ENCODE measurements at places on chromosomes 5 and 9.

- DNase-seq: no peak
Observed at GRCh38 chr5:2366816-2367215, 384.7 kb downstream of the IRX2 start.

DNA sequence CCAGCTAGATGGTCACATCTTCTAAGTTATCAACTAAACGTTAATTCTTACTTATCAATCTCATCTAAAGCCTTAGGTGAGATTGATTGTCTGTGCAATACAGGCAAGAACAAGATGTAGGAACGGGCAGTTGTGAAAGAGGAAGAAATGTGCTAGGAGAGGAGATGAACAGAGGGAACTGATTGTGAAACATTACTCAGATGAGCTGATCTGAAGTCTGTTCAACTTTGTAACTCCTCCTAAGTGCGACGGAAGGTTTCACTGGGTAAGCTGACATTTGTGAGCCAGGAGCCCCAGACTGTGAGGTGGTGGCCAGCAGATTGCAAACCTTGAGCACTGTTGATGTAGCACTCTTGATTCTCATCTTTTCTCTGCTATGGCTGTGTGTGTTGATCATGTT is 204.1 kb downstream of the CD180 start:
- DNase-seq: no peak

DNA sequence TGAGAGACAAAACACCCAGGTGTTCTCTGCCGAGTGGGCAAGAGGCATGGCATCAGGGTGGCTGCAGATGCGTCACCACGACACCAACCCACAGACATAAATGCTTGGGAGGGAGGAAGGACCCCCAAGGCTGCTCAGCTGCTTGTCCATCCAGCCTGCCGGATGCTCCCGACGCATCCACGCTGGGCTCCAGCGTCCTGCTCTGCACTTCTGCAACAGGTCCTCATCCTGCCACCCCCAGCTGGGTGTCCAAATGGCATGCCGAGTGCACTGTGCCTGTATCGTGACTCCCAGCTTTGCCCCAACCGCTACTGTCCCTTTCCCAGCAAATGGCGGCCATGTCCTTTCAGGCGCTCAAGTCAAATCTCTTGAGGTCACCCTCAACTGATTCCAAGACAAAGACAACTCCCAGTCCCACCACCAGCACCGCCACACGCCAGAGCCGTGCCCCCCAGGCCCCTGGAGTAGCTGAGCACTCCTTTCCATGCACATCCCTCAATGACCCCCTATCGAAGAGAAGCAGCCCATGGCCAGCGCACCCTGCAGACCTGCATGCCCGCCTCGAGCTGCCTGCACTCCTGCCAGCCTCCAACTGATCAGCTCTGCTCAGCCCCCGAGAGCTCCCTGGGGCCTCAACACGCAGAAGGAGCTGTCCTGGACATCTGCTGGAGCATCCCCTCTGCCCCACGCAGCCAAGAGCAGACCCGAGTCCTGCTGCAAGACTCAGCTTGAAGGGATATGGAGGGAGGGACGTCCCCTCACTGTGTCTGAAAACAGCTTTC is 116.7 kb downstream of the ROR2 start:
- no peak for DNase-seq

DNA sequence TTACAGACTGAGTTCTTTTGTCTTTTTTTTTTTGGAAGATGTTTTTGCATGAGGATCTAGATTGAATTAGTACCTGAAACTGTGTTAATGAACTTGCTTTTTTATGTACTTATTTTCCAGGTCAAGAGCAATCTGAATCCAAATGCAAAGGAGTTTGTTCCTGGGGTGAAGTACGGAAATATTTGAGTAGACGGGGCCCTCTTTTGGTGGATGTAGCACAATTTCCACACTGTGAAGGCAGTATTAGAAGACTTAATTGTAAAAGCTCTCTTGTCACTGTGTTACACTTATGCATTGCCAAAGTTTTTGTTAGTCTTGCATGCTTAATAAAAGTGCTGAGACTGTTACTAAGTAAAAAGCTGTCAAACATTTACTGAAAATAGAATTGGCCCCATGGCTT is 14.5 kb downstream of the SLC23A1 start:
- DNase-seq: no peak

DNA sequence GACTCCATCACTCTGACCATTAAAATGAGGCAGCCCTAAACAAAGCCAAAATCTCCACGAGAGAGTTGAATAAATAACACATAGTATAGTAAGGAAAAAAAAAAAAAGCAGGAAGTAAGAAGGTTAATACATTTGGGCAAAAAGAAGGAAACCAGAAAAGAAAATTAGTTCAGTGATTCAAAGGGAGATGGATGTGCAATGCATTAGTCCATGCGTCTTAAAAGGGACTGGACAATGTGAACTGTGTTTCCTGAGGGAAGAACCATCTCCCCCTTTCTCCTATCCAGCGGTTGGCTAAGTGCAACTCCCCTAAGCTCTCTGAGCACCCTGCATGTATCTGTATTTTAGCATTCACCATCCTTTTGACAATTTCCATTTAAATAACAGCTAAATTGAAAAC is 1.4 kb downstream of the ANKRA2 start:
- no peak for DNase-seq

DNA sequence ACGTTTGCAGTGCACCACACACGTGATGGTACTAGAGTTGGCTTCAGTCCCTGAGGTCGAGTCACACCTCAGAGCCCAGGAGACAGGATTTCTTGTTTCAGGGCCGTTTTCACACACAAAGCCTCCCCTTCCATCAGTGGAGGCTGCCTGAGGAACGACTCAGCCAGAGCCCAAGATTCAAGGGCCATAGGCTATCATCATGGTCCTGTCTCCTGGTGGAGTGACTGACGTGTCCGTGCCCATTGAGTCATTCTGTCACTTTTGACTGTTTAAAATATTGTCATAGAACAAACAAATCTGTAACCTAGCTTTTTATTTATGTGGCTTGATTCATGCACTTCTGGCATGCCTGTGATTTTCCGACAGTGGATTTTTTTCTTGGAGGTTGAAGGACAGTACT is 28.3 kb downstream of the CAMK2A start:
- DNase-seq: no peak

- DNase-seq: no peak
Observed at GRCh38 chr5:79962575-79963222, 28.4 kb downstream of the MTX3 start.

- DNase-seq: no peak
Observed at GRCh38 chr5:169200125-169200778, 100.7 kb downstream of the SLIT3 start.

GRCh38 chr5:68303754-68304420 is 88.3 kb downstream of the PIK3R1 start:
- DNase-seq: no peak

DNA sequence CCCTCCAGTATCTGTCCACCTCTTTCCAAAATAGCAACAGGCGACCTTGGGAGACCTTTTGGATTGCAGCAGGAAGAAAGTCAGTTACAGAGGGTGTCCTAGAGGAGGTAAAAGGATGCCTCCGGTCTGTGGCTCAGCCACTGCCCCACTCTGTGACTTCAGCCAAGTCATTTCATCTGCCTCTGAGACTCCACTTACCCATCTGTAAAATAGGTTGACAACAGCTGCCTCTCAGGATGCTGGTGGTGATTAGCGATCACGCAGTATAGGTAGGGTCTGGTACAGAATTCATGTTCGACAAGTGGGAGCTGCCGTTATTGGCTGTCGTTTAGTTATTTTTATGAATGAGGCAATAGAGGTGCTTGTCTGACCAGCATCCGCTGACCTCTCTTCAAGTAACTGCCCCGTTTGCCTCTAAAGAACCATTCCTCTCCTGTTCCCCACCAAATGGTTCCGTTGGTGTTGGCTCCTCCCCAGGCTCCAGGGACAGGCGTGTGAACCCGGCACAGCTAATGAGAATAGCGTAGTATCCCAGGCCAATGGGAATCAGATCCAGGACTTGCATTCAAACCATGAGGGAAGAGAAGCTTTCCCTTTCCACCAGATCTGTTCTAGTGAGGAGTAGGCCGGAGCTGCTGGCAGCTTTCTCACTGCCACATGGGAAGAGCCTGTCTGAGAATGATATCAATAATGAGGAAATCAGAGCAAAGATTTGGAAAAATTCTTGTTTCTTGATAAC is 64.1 kb downstream of the SMIM23 start:
- no peak for DNase-seq

DNA sequence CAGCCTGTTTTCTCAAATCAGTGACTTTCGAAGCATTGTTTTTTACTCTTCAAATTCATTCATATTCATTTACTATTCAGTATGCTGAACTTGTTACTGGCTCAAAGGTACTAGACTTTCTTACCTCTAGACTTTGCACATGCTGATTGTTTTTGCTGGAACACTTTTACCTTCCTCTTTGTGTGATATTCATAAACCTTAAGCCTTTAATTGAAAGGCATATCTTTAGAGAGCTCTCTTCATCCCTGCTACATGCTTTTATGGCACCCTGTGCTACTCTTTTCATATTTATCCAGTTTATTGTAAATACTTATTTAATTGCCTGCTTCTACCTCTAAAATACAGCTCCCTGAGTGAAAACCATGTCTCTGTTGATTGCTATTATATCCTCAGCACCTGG is 48.7 kb upstream of the LRRC19 start:
- no peak for DNase-seq

DNA sequence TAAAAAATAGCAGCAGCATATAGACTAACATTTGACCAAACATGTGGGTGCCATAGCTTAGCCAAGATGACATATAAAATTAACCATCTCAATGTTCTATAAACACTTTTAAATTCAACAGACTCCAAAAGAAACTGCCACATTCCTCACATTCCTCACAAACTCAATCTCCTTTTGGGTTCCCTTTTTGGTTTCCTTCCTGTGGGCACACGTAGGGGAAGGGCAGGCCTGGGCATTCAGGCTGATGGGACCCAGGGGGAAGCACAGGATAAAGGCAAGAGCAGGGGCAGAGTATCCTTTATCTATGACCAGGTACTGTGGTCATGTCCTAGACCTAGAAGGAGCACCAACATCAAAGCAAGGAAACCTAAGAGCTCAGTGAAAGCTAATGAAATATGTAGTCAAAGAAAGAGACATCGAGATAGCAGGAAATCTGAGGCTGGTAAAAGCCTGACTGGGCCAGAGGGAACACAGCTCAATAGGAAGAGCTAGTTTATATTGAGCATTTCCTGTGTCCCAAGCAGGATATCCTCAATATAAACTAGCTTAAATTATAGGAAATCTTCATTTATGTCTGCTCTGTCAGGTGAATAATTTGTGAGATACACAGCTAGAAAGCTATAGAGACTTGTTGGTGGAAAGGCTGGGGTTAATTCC is 13.6 kb upstream of the ERAP1 start:
- DNase-seq: no peak

Data from NCI-H526 treated with DMSO at 0.1 percent for 48 hours (cell line).